ENCODE measurements at places on chromosomes 2 and 18.

DNA sequence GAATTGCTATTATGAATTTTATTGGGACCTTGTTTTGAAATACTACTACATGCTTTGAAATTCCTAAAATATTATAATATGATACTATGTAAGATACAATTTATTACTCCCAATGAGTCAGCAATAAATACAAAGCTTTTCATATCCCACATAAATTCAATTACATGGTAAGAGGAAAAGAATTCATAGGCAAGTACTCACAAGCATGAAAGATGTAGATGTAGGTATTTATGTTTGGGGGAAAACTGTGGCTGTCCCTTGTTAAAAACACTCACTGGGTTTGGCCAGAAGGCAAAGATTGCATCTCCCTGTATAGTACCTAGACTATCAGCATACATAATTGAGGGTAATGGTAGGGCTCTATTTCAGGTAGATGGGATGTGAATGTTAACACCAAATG is 90.4 kb downstream of the MBD2 start:
- no peak for DNase-seq

DNA sequence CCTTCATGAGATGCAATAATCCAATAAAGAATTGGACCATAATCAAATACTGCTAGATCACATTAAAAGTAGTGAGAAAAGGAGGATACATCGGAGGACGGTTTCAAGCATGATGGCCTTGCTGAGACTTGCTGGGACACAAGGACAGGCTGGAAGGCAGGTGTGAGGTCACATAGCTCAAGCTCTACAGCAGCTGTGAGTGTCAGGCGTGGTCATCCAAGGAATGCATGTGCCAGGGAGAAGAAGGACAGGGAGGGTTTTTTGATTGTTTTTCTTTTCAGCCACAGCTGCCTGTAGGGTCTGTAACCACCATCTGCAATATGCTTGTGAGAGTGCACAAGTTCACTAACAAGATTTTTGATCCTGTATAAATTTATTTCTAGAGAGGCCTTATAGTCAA is 57.6 kb downstream of the BMP10 start:
- DNase-seq, result no peak

DNA sequence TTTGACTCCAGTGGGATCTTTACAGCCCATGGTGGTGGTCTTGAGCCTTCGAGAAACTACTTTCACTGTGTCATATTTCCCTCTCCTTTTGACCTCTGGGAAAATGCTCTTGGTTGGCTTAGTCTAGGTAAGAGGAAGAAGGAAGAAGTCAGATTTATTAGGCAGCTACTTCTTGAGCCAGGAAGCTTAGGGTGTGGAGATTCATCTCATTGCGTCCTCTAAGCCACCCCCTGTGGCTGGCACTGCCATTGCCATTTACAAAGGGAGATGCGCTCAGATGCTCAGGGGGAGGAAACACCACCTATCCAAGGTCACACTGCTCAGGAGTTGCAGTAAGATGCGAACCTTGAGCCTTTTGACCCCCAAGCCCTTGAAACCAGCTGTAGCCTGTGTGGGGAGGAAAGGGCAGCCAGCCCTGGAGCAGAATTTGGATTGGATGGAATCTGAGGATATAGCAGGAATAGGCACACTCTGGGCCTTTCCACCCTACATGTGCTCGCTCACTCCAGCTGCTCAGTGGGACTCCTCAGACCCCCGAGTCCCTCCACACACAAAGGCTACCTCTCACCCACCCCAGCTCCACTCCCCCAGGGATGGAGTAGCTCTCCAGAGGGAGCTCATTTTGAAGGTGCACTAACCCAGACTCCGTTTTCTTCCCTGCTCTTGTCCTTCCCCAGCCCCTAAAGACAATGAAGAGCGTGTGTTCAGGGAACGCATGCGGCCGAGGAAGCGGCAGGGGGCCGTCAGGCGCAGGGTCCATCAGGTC is 321.3 kb upstream of the EPAS1 start:
- no peak for DNase-seq

GRCh38 chr2:201854841-201855240 is 48.5 kb downstream of the CDK15 start:
- DNase-seq, result no peak

GRCh38 chr2:134021830-134022524 is 231.9 kb upstream of the MGAT5 start:
- no peak for DNase-seq

- no peak for DNase-seq
These were observed 367.3 kb upstream of the HS6ST1 start for GRCh38 chr2:128685841-128686496.

DNA sequence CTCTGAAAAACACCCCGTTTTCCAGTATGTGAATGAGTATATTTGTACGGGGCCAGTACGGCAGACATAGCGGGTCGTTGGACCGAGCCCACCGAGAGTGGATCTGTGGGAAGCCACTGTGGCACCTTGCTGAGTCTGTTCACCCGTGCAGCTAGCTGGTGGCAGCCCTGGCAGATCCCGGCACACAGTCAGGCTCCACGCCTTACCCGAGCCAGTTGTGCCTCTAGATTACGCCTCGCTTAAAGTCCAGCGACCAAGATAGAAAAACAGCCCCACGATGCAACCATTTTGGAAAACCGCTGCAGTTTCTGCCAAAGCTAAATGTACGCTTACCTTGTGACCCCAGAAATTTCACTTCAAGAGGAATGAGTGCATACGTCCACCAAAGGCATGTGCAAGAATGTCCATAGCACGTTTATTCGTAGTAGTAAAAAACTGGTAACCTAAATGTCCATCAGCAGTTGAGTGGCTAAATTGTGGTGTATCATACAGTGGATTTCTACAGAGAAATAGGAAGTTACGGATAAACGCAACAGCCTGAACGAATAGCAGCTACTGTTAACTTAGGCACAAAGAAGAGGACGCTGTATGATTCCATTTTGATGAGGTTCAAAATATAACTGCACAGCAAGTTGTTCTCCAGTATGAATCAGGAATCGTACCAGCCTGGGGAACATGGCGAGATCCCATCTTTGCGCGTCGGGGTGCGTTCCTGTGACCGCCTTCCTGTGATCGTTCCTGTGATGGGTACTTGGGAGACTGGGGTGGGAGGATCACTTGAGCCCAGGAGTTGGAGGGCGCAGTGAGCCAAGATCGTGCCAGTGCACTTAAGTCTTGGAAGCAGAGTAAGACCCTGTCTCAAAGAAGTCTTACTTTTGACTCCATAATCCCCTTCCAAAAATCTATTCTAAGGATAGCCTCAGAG is 688 bp upstream of the WDR33 start:
- DNase-seq, result no peak

DNA sequence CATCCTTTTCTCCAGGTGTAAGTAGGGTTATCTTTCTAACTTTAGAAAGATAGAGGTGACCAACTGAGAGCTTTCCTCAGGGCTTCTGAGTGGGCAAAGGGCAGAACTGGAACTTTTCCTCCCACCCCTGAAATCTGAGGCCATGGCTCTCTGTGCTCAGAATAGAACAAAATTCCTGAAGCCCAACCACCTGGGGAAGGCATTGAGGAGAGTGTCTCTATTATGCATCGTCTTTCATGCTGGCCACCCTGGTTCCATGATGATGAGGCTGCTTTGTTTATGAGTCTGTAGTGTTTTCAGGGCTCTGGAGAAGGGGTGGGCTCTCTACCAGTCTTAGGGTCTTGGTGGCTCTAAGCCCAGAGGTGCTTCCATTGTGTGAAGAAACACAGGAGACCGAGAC is 30.7 kb upstream of the IL1R1 start:
- no peak for DNase-seq

- no peak for DNase-seq
These were observed 1.9 kb downstream of the WDR12 start for GRCh38 chr2:202909394-202910192.

GRCh38 chr2:144550911-144551310 is 31.0 kb upstream of the ZEB2 start:
- no peak for DNase-seq

GRCh38 chr2:168698969-168699368 is 103.5 kb upstream of the NOSTRIN start:
- DNase-seq, result no peak

- DNase-seq, result no peak
These were observed 158.6 kb upstream of the CELF4 start for GRCh38 chr18:37724206-37724605.

DNA sequence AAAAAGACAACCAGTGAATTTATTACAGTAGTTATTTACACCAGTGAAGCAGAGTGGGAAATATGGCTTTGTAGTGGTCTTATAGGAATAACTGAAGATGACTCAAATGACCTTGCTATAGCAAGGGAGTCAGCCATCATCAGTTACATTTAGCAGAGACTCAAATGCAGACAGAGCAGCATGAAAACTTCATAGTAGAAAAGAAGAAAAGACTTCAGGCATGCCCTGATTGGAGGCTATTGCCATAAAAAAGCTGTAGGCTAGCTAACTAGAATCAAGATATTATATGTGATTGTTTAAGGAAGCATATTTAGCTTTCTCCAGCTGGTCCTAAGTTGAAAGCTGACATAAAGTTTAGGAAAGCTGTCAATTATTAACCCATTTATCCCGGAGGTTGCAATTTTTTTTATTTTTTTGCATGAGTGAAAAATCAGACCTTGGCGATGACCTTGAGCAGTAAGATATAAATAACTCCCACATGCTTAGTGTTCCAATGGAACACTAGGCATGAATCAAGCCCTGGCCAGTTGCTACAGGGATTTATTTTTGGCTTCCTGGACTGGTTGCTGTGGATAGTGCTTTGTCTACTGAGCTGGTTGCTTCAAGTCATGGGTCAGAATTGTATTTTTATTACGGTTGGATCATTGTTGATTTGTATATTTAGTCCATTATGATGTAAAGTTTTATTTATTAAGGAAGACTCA is 675.6 kb upstream of the VRK2 start:
- no peak for DNase-seq

DNA sequence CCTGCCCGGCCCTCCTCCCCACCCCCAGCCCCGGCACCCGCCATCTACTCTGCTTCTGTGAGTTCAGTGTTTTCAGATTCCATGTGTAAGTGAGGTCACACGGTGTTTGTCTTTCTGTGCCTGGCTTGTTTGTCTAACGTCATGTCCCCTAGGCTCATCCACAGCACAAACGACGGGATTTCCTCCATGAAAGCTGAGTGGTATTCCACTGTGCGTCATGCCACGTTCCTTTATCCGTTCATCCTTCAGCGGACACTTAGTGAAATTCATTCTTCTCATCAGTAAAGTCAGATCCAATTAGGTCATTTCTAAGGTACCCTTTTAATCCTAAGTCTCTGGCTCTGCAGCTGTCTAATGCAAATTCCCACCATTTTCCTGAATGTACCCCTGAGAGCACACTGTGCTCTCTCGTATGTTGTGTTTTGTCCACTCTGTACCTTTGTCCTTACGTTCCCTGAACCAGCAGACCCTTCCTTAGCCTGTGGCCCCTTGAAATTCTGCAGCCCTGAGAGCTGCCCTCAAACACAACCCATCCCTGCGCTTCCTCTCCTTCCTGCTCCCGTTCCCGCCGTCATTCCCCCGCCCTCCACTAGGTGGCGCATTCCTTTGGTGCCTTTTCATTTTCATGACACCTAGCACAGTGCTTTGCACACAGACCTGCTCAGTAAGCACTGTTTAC is 44.1 kb downstream of the TRAPPC12 start:
- peak; percentile 76 for DNase-seq

All from stimulated activated CD4-positive, alpha-beta T cell treated with anti-CD3 and anti-CD28 coated beads, Interleukin-1b, Interleukin-23, amount 100 ng/mL, for 4 hours (primary cell).